ENCODE measurements at places on chromosomes 3 and 15.
A peak's percentile ranks its signal among the peaks of the same experiment; 100 is the strongest.

DNA sequence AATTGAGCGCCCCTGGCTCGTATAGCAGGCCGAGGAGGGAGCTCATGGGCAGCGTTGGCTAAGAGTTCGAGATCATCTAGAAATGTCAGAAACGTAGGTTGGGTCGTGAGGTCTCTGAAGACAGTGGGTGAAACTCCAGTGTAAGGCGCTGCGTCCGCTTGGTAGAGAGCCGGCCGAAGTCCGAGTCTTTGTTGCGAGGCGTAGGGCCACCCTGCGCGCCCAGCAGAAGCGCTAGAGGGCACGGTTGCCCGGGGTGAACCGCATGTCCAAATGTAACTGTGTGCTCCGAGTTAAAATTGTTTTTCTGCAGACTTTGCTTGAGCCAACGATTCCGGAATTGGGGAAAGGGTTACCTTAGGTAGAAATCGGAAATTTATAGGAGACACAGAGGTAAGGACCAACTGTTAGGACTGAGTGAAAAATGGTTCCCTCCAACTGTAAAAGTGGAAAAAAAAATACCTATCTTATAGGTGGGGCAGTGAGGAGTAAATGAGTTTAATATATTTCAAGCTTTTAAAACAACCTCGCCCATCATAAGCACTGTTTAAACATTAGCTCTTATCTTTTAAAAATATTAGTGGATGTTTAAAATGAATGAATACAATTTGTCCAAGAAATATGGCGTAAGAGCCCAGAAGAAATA lies 993 bp upstream of the SIAH2 start:
- peak; percentile 9 for DNase-seq

GRCh38 chr3:158085358-158085757 lies 20.9 kb downstream of the SHOX2 start:
- no peak for DNase-seq

GRCh38 chr3:100005665-100006393 lies 108.5 kb downstream of the FILIP1L start:
- no peak for DNase-seq

GRCh38 chr3:142270407-142270806 lies 45.0 kb upstream of the GK5 start:
- no peak for DNase-seq

GRCh38 chr15:57213862-57214261 lies 162.4 kb upstream of the CGNL1 start:
- no peak for DNase-seq

- DNase-seq: no peak
Observed at GRCh38 chr3:88219138-88219792, 69.5 kb downstream of the C3orf38 start.

- DNase-seq: no peak
Observed at GRCh38 chr15:99438691-99439523, 126.9 kb upstream of the MEF2A start.

- no peak for DNase-seq
Observed at GRCh38 chr3:40096661-40097111, 212.8 kb upstream of the EIF1B start.

DNA sequence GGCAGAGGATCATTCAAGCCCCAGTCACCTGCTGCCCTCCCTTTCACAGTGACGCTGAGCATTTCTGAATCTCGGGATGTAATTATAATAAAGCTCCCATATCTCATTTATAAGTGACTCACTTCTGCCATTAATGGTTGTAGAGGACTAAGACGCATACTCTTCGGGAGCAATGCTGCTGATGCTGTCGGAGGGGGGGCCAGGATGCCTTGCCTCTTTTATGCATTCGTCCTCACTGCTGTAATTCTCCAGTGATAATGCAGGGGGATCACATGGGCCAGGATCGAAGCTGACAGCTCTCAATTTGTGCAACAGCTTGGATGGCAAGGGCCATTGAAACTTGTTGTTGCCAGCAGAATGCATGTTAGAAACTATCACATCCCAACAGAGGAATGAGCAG lies 3.1 kb downstream of the HRH1 start:
- DNase-seq: no peak

DNA sequence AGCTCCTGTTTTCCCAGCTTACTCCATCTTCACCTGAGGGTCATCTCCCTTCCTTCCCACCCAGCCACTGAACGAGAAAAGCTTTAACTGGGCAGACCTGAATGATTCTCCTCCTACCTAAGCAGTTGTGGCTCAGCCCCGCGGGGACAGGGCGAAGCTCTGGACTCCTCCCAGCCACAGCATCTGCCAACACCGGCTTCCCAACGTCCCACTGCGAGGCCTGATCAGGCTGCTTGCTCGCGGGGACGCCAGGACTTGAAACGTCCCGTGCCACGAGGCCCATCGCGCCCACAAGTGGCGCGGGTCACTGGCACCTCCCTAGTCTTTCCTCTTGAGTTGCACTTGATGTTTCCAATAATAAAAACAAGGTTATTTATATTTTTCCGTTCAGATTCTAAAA lies at the start of gene SPATA16:
Gene SPATA16 (minus strand): TSS at position 250 of the 400 bp plus-strand sequence. CDS start 23,504 bp downstream, outside the sequence.
- DNase-seq: no peak

- DNase-seq: no peak
Observed at GRCh38 chr15:60853109-60853508, 374.2 kb upstream of the ICE2 start.

- DNase-seq: no peak
Observed at GRCh38 chr3:189282741-189283140, 111.0 kb downstream of the TPRG1 start.

DNA sequence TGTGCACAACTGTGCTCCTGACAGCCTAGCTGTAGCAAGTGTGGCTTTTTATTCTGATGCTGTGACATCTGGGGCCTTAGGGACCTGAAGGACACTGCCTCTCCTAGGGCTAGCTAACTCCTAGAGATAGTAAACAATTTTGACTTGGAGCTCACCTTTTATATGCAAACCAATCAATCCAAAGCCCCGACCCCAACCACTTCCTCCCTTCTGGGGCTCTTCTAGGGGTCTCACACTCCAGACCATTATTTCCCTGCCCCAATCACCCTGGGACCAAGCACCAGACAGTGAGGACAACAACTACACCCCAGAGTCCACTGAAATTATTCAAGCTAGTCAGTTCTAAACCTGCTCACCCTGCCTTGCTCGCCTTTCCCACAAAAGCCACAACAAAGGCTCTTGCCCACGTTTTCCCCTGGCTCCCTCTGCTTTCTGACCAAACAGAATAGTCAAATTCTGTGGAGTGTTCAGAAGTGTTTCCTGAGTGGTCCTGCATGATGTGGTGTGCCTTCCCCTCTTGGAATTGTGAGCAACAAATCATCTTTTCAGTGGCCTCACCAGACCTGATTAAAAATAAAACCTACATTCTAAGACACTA lies 84.2 kb upstream of the WNT5A start:
- no peak for DNase-seq

DNA sequence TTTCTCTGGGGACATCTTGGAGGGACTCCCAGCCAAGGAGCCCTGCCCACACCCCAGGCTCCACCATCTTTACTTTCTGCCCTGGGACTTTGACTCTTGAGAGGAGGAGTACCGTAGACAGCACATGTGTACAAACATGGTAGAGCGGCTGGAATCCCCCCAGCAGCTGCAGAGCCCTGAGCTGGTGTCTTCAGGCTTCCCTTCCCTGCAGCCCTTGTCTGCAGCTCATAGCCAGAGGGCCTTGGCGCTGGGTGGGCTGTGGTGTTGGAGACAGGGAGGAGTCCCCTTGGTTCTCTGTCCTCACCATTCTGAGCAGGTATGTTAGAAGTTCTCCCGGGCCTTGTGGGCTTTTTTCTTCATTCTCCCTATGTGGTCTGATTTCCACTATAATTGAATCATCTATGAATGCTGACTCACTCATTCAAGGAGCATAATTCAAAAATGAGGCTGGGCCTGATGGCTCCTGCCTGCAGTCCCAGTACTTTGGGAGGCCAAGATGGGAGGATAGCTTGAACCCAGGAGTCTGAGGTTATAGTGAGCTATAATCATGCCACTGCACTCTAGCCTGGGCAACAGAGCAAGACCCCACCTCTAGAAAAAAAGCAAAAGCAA lies 97.8 kb upstream of the MEF2A start:
- DNase-seq: no peak

DNA sequence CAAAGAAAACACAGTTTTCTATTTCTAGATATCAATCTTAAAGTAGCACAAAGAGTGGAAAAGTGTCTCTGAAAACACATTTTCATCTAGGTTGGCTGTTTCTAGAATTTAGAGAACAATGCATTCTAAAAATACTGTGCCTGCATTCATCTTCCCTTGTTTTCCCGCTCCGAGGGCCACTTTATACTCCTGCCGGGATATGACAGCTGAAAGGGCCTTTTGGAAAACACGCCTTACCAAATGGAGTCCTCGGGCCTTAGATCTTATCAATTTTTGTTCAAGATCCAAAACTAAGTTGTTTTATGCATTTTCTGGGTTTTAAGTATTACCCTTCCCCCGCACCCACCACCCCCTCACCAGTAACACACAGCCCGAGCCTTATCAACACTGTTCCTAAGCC lies 47.9 kb upstream of the ARHGEF3 start:
- no peak for DNase-seq

- DNase-seq: no peak
Observed at GRCh38 chr15:87704276-87704675, 552.3 kb downstream of the NTRK3 start.

GRCh38 chr15:93553167-93553935 lies 464.3 kb upstream of the RGMA start:
- no peak for DNase-seq

DNA sequence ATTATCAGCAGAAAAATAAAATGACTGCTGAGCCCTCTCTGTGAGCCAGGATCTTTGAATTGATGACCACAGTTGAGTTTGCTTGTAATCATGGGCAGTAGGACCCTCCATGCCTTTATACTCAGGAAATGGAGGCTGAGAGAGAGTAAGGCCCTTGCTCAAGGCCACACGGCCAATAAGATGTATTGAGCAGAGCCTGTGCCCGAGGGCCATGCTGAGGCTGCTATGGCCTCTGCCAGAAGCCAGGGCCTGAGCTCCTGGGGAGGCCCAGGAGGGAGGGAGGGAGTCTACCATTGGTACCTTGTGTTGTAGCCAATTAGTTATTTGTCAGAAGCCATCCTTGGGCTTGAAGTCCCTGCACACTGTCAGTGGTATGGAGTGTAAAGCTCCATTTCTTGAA lies 151.4 kb downstream of the DNAJB8 start:
- no peak for DNase-seq

- no peak for DNase-seq
Observed at GRCh38 chr3:8864402-8865350, 95.3 kb upstream of the OXTR start.

GRCh38 chr3:179081885-179082284 lies 10.3 kb upstream of the ZMAT3 start:
- no peak for DNase-seq

- no peak for DNase-seq
Observed at GRCh38 chr3:6608843-6609242, 252.1 kb upstream of the GRM7 start.

GRCh38 chr3:141625506-141625905 lies 112.6 kb upstream of the RNF7 start:
- no peak for DNase-seq

GRCh38 chr15:96947296-96948229 lies 617.1 kb downstream of the NR2F2 start:
- no peak for DNase-seq

DNA sequence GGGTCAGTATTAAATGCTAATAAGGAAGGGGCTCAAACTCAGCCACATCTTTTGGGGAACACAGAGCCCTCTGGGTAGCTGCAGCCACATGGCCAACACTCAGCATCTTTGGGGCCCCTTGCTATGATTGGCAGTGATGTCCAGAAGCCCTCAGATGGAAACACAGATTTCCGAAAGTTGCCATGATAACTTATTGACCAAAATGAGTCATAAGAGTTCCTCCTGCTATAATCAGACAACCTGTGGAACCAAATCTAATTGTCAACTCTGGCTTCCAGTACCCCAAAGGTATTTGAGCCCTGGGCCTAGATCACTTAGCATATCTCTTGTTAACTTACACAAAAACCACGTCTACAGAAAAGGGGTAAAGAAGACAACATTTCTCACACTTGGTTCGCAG lies 392.2 kb downstream of the KCNH8 start:
- DNase-seq: no peak

DNA sequence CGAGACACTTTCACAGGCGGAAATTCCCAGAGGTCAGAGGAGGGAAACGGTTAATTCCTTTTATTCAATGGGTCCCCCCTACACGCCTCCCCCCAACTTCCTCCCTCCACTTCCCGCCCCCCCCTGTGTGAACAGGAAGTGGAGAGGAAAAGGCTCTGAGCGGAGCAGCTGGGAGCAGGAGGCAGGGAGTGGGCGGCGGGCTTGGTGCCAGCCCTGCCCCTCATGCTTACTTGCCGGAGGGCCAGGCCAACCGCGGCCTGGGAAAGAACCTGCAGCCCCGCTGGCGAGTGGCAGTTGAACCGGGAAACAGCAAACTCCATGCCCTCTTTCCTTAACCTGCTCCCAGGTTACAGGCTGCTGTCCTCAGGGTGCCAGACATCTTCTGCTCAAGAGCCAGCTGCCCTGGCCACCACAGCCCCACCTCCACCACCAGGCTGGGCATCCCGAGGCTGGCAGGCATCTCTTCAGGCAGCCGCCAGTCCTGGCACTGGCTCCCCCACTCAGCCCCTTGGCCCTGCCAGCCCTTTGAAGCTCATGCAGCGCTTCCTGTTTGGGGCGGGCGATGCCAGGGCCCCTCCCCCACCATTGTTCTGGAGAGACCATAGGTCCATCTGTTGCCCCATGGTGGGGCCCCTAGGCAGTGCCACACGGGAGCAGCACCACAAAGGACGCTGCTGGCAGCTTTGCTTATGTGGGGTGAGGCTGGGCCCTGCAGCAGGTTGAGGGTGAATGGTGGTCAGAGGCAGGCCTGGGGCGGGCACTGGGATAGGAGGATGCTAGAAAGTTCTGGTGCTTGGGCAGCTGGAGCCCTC lies 12.9 kb downstream of the VPS18 start:
- DNase-seq: no peak

DNA sequence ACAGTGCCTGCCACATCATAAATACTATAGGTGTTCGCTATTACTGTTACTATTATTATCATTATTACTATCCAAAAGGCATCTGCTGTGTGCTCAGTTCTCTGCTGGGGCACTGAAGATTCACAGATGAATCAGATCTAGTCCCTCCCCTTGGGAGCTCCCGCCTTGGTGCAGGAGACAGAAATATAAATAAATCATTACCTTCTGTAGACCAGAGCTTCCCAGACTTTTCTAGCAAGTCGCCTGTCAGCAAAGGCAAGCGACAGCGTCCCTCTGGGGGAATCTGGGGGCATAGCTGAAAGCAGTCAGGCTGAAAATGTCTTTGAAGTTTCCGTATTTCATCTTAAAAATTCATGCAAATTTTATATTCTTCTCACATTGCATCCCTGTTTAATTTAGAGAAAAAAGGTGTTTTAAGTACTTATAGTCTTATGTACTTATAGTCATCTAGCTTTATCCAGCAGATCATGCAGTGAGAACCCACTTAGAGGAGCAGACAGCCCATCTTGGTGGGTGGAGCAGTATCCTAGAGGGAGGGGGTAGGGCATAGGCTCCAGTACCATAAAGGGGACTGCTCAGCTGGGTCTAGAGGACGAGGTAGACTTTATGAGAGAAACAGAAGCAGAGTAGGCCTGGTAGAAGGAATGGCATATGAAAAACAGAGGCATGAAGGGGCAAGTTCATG lies 10.4 kb upstream of the BRPF1 start:
- no peak for DNase-seq

- no peak for DNase-seq
Observed at GRCh38 chr3:187804120-187804744, 59.0 kb upstream of the BCL6 start.

GRCh38 chr3:107413264-107413663 lies 36.0 kb downstream of the CCDC54 start:
- DNase-seq: no peak
